AG04450 (cell line): ENCODE measurements at places on chromosomes 4 and X.

- no peak for DNase-seq
These were observed 125.9 kb upstream of the KLHL4 start for GRCh38 chrX:87391742-87392141.

GRCh38 chrX:43333543-43333942 lies 322.6 kb upstream of the MAOA start:
- no peak for DNase-seq

- DNase-seq: no peak
These were observed 62.6 kb downstream of the SORCS2 start for GRCh38 chr4:7254736-7255487.

DNA sequence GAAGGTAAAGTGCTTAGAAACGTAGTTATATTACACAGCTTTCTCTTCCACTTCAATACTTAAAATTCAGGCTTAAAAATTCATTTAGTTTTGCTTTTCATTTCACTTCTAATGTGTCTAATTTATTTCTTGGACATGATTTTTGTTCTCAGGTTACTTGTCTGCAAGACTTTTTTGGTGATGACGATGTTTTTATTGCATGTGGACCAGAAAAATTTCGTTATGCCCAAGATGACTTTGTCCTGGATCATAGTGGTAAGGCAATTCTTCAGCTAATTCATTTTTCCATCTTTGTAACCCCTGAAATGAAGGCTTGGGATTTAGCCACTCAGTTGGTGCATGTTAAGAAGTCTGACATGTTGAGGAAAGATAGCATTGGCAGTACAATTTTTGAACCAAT lies 114.7 kb downstream of the DCLK2 start:
- DNase-seq: no peak

DNA sequence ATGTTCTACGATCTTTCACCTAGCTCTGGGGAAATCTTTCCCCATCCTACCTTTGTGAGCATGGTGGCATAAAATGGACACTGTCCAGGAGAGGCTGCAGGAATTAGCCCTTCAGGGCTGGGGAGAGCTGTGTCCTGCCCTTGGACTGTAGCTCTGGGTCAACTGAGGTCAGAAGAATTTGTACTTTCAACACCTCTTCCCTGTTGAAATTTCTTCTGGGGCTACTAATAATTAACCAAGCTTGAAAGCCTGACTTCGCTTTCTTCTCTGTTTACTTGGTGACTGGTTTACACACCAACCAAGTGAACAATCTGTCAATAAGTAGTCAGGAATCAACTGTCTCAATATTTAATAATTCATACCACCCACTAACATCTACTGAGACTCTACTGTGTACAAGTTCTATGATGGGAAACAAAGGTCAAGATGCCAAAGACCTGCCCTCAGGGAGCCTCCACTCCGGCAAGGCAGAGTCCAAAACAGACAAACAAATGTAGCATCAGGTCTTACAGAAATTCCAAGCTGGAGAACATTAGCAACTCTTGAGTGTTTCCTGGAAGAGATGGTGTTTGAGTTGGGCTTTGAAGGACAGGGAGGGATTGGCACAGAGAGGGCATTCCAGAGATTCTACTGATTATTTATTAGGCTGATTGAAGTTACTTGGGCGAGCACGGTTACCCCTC lies 113.1 kb downstream of the ENPP6 start:
- no peak for DNase-seq

DNA sequence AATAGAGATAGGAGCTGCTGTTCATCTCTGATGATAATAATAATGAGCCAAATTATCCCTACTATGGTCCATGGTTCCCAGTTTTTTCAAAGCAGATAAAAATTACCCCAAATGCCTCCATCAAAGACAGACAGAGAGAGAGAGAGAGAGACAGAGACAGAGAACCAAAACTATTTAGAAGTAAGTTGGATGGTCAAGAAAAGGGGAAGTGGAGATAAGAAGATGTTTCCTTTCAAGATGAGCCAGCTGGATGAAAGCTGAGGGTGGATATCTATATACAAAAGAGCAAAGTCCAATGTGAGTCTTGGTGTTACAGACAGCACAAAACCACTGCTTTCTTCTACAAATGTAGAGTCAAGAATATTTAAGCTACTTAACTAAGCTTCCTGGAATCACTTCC lies 173.9 kb downstream of the GRIA3 start:
- DNase-seq: no peak
